Aorta (tissue), 5 donors: ENCODE measurements at places on chromosomes 7 and 10.

- no peak for DNase-seq
These were observed 134.2 kb downstream of the TSPAN12 start for GRCh38 chr7:120723465-120724385.

DNA sequence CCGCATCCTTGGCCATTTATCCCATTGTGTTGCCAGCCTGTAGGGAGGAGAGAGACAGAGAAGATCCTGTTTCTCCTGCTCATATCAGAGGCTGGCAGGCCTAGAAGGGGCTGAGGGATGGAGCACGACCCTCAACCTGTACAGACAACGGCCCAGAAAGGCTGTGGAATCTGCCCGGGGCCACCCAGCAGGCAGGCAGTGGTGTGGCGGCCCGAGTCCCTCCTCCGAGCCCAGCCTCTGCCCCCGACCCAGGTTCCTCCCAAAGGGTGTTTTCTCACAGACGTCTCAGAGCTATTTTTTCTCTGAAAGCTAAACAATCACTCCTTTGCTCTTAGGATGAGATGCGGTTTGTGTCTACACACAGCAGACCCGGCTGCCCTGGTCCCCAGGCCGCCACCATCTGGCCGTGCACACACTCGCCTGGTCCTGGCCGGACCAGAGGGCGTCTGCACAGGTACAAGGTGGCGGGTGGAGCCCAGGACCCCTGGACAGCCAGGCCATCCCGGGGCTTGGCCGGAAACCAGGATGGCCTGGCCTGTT is 69.3 kb downstream of the FOXL3 start:
- no peak for DNase-seq

DNA sequence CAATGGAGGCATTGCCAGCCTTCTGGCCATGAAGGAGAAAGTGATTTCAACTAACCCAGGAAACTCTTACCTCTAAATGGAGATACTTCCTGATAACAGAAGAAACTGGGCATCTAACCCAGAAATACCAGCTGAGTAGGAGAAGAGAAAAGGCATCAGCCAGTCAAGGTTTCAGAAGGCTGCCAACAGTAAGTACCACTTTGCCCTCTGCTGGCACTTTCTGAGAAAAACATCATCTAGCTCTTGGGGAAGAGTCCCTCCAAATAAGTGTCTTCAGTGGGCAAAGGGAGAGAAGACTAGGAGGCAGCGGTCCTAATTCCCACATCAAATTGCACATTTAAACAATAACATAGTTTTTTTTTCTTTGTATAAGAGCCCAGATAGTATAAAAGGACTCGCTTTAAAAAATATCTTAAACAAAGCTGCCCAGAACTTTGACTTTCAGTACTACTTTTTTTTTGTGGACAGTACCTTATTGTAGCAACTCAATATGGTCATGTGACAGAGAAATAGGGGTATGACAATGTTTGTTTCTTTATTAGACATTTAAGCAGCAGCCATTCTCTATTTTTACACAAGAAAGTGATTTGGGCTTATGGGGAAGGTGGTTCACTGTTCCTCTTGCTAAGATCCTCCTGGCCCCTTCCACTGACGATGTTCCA is 157.3 kb downstream of the CTTNBP2 start:
- DNase-seq, result no peak

DNA sequence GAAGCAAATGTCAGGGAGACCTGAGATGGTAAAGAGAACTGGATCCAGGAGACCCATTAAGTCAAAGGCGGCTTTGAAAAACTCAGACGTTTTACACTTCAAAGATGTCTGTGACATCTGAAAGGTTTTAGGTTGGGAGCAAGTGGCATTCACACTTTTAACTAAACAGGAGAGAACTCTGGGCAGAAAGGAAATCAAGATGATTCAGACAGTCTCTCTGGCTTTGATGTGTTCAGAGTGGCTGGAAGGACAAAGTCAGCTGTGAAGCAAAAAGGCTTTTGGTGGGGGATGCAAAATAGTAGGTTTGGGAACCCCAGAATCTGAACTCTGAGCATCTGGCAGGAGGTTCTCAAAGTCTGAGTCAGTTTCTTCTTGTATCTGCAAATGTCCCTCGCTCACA is 66.6 kb downstream of the PRKCQ start:
- no peak for DNase-seq

DNA sequence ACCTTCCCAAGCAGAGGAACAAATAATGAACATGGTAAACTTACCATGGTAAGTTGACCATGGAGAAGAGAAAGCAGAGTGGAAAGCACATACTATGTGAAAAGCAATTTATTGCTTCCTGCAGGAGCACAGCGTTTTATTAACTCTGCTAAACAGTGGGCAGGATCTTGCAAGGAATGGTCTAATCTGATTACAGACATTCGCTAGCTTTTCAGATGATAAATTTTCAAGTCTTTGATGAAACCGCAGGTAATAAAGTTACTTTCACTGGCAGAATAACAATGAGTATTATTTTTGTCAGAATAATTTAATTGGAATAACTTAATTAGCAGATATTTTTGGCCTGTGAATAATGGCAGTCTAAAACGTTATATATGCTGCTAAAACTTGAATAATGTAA is 89.6 kb upstream of the HGF start:
- no peak for DNase-seq

- DNase-seq, result no peak
These were observed 1156.3 kb downstream of the SORCS3 start for GRCh38 chr10:105797234-105797890.

DNA sequence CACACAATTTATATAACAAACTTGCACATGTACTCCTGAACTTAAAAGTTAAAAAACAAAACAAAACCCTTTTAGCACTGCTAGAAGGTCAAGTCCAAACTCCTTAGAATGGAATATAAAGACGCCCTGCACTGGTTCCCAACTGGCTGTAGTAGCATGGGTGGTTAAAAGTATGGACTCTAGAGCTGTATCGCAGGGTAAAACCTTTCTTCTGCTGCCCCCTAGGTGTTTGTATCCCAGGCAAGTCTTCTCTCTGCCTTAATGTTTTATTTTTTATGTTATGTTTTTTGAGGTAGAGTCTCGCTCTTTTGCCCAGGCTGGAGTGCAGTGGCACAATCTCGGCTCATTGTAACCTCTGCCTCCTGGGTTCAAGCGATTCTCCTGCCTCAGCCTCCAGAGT is 35.2 kb downstream of the LSMEM1 start:
- DNase-seq, result no peak

- DNase-seq, result no peak
These were observed 9.9 kb downstream of the ZNF365 start for GRCh38 chr10:62384057-62384446.

DNA sequence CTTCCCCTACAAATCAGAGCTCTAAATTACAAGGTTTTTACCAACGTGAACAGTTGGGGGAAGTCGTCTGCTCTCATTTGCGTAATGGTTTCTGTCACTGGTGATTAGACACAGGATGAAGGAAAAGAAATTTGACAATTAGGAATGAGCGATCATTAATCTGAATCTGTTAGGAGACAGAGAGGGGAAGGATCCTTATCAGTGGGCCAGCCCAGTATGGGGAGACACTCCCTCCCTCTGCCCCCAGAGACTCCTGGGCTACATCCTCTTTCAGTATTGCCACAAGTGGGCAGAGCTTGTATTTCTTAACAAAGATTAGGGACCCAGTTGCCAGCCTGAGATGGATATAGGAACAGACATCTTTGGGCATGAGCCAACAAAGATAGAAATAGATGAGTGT is 15.5 kb downstream of the HIF1AN start:
- DNase-seq, result no peak

DNA sequence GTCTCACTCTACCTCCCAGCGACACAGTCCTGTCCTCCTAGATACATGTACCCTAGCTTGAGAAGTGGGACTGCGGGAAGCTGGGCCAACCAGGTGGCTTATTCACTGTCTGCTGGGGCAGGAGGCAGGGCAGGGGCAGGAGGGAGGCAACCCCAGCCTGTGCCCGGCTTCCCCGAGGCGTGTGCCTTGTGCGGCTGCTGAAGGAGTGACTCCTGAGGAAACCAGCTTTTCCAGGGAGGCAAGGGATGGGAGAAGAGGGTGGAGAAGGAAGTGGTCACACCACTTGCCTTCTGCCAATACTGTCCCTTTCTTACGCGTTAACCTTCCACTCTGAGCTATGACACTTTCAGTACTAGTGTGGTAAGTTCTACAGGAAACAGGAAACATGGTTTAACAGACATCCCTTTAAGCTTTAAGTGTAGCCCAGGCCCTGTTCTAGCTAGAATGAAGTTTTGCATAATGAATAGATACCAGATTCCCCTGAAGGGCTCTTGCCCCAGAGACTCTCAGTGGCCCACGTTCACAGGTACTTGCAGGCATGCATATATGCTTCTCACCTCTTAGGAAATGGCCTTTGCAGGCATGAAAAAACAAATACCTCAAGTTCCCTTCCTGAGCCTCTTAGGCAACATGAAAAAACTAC is 40.6 kb downstream of the SYPL1 start:
- DNase-seq, result no peak

GRCh38 chr10:131077724-131078123 is 233.8 kb downstream of the TCERG1L start:
- DNase-seq, result no peak

GRCh38 chr7:33251301-33251700 is 121.9 kb downstream of the BBS9 start:
- DNase-seq, result no peak

DNA sequence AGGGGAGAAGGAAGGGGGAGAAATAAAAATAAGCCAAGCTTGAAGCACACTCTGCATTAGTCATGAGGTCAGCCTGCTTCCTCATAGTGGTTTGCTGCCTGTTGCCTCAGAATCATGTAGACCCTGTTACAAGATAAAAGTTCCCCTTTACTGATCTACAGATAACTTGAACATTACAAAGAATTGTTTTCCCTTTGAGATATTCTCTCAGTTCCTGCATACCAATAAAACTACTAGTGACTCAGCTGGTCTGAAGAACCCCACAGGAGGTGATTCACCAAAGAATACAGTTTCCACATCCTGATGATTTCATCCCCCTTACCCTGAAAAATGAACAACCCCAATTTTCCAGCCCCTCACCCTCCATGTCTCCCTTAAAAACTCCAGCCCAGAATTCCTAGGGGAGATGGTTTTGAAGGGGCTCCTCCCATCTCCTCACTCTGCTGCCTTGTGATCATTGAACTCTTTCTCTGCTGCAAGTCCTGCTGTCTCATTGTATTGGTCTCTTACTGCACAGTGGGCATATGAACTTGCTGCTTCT is 31.5 kb upstream of the NRP1 start:
- DNase-seq, result no peak

- DNase-seq, result no peak
These were observed 84.5 kb downstream of the RNF32 start for GRCh38 chr7:156725073-156725472.

DNA sequence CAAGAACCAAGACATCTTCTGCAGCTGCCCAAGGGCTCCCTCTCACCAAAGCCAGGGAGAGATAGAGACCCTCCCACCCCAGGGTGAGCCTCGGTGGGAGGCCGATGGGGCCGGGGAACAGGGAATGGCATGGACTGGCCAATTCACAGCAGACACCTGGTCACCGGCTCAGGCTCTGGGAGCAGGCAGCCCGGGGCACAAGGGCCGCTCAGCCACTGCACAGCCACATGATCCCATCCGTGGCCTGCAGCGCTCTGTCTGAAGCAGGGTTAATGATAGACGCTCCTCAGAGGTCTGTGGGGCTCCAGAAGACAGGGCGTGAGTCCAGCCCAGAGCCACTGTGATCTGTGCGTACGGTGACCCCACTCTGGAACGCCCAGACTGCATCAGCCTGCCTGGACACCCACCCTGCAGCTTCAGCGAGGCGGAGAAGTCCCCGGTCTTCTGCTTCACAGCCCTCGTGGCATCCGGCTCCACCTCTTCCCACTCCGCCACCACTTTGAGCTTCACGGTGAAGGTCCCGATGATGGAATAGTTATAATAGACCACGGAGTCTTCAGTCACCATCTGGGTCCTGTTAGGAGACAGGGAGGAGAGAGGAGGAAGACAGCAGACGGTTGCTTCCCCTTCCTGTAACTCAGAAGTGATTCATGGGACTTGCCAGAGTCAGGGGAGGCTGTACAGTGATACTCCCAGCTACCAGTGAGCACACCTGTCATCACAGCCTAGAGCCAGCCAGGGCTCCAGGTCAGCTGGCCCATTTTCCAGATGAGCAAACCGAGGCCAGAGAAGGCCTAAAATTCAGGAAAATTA is 14.0 kb downstream of the TMEM130 start:
- no peak for DNase-seq

GRCh38 chr10:46310143-46310514 is 23.3 kb downstream of the ANTXRL start:
- DNase-seq, result no peak

GRCh38 chr10:130215931-130216231 is 79.7 kb downstream of the GLRX3 start:
- no peak for DNase-seq

- DNase-seq, result no peak
These were observed 89.5 kb downstream of the FAM53B start for GRCh38 chr10:124654686-124655085.

GRCh38 chr7:102978284-102978683 is 65.5 kb downstream of the LRRC17 start:
- peak; percentile 88 for DNase-seq

DNA sequence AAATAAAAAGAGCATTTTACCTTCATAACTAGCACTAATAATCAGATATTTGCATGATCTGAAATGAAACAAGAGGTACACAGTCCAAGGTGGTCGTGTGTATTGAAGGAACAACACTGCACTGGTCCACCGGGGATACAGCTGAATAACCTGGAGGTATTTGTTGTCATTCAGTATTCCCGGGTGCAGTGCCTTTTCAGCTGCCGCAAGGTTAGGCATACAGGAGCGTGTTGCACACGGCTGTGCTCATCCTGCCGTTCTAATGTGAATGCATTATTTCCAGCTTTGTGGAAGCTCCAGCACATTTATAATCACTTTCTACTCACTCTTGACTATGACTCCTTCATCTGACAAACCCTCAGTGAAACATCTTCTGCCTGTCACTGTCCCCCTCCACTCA is 377.8 kb downstream of the GFRA1 start:
- no peak for DNase-seq

DNA sequence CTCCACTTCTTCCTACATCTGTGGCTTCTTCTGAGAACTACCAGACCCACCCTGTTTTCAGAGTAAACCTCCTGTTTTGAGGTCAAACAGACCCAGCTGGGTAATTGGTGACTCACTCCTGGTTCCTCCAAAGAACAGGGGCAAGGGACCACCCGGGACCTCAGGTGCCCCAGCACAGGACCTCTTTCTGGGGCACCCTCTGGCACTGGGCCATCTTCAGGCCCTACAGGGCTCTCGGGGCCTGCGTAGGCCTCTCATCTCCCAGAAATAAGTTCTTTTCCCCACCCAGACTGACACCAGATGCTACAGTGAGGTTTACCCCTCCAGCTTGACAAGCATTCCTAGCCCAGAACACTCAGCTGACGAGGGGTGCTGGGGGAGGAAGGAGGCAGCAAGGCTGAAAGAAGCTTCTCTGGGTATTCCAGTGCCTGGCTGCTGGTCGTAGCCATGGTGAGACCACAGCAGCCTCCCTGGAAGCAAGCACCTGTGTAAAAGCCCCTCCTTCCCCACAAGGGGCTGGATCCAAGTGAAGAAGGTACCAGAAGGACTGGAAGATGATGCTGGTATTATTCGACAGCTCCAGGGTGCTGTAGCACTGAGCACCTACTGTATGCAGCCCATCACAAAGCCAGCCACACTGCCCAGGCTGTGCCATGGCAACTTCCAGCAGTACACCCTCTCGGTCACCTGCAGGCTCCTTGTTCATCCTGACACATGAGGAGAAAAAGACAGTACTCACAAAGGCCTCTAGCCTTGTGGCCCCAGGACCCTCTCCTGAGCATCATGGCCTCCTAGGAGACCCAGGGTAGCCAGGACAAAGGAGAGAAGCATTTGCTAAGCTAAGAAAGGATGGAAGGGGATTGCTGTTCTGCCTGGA is 47.4 kb downstream of the ALOX5 start:
- no peak for DNase-seq

GRCh38 chr7:45683556-45684148 is 109.5 kb downstream of the ADCY1 start:
- DNase-seq, result peak; percentile 53

GRCh38 chr7:150860291-150860977 is 8.1 kb downstream of the AOC1 start:
- DNase-seq, result peak; percentile 44
